ENCODE measurements at places on chromosomes 6 and 20.

DNA sequence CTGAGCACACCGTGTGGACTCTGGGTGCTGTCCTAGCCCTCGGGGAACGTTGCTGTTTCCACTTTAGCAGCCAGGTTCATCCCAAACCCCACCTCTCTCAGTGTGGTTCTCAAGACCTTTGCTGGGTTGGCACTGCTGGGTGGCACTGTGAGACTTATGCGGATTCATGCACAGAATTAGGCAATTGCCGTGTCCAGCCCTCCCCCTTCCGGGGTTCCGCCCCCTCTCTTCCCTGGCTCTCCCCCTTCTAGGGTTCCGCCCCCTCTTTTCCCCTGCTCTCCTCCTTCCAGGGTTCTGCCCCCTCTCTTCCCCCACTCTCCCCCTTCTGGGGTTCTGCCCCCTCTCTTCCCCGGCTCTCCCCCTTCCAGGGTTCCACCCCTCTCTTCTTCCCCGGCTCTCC is 39.8 kb upstream of the SLCO4A1 start:
- DNase-seq = peak; percentile 77

GRCh38 chr20:8061861-8062518 is 42.4 kb upstream of the TMX4 start:
- no peak for DNase-seq

- DNase-seq = no peak
Measured at GRCh38 chr20:49445176-49445575, 37.3 kb downstream of the KCNB1 start.

GRCh38 chr6:81668615-81669047 is 83.8 kb downstream of the TENT5A start:
- DNase-seq = no peak

DNA sequence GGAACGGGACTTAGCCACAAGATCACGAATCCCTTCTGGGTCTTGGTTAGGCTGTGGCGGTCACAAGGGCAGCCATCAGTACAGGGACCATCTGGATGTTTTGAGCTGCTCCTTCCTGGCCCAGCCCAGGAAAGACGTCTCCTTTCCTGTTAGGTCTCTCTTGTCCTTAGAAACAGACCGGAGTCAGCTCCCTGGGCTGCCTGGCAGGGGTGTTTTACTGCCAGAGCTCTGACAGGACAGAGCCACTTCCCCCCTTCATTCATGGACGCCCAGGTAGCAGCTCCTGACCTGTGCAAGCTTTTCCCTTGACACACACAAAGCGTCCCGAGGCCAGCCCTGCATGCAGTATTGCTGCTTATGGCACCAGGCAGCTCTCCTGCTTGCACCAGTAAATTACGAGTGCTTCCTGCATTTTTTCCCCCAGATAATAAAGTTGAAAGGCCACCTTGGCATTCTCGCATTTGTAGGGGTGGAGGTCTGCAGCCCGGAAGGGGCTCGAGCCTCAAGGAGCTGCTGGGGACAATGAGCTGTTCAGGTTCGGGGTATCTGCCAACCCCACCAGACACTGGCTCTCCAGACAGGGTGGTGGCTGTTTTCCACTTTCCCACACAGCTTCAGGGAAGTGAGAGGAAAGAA is 87.4 kb downstream of the NOL4L start:
- no peak for DNase-seq

- peak; percentile 88 for DNase-seq
Measured at GRCh38 chr20:52959125-52959524, 13.0 kb upstream of the TSHZ2 start.

DNA sequence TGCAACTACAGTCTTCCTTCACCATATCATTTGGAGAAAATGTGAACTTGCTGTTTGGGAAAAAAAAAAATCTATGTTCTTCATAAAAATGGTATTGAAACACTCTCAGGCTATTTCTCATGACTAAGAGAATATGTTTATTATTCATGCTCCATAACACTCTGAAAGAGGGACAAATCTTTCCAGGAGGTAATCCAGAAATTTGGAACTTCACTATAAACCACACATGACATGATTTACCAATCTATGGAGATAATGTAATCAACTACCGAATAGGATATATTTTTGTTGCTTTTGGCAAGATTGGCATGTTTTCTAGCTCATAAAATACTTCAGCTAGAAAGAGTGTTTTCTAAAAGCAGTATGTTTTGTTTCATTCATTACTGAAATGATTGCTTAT is 56.3 kb downstream of the THEMIS start:
- no peak for DNase-seq

DNA sequence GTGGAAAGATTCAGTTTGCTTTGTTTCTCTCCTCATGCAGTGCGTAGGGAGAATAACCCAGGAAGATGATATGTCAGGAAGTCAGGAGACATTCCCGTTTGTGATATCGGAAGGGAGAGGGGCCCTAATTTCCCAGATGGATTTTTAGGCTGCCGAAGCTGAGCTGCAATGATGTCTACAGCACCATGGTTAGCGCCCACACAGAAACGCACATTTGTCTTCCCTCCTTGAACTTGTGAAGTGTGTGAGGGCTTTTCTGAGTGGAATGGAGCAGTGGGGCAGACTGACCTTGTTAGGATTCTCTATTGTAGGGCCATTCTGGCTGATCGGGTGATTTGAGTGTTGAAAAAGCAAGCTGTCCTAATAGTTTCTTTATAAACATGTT is 191.3 kb upstream of the ARG1 start:
- DNase-seq = no peak

DNA sequence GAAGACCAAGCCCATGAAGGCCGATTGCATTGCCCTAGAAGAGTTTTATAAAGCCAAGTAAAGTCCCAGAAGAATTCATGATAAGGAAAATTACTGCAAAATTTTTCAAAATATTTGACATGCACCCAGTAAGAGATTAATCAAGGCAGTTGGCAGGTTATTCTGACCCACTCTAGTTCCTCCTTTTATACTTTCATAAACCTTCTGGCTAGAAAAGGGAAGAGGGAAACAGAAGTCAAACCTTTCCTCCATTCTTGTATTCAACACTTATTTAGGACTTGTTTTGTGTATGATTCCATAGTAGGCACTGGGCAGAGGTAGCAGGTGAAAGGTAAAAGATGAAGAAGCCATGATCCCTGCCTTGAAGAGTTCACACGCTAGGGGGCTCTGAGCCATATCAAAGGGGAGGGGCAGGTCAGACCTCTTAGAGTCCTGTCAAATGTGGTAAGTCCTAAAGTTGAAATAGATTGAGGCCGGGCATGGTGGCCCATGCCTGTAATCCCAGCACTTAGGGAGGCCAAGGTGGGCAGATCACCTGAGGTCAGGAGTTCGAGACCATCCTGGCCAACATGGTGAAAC is 85.4 kb downstream of the NDUFAF5 start:
- no peak for DNase-seq

DNA sequence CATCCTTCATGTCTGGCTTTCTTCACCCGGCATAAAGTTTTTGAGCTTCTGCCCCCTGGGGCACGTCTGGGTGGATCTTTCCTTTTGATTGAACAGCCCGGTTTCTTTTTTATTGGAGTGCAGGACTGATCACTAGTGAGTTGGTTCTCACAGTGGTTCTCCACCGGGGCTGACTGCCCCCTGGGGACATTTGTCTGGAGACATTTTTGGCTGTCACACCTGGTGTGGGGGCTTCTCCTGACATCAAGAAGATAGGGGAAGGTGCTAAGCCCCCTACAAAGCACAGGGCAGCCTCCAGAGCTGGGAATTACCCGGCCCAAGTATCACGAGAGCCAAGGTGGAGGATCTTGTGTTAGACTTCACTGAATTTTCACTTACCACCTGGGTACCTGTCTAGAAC is 25.7 kb upstream of the IRF4 start:
- no peak for DNase-seq

- DNase-seq = peak; percentile 69
Measured at GRCh38 chr20:43731469-43731868, 4.7 kb upstream of the GTSF1L start.

GRCh38 chr6:111105578-111105977 is 18.3 kb downstream of the SLC16A10 start:
- peak; percentile 79 for DNase-seq

DNA sequence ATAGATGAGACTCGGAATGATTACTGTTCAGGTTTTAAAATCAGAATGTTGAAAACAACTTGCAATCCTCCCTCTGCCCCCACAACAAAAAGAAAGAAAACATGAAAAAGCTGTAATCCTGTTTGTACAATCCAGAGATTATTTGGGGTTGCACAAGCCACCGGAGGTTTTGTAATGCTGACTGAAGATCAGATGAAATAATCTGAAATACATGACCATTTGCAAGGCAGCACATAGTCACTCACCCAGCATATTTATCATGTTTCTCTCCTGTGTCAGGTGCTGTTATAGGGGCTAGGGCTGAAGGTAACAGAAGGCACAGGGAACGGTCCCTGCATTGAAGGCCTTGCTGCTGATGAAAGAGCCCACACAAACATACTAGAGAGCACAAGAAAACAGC is 85.3 kb downstream of the SIM1 start:
- DNase-seq = no peak

DNA sequence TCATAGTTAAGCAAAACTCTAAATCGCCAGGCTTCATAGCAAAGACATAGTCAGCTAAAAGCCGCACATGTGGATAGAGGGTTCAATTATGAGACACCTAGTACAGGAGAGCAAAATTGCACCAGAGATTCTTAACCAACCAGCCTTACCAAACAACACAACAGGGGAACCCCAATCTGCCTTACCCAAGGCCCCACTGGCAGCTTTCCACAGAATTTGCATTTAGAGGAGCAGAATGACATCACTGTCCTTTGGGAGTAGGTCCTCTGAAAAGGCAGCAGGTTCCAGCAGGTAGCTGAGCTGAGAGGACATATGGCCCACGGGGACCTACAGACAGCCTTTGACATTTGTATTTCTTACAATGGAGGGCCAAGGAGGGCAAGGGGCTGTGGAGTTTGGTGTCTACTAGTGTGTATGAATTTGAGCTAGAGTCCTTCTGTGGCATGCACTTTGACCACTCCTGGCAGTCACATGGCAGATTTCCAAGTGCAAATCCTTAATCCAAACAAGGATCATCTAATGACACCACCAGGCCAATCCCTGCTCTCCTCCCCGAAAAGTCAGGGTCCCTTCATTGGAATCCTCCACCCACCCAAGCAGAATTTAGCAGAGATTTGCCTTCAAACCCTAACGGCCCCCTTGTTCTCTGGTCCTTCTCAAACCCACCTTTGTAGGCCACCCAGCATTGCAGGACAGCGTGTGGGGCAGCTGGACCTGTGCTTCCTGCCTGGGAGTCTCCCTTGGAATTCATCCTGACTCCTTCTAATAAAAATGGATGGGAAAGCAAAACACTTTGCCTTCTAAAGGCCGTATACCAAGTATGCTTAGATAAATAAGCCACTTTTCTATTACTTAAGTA is 171.2 kb upstream of the SUPT3H start:
- peak; percentile 56 for DNase-seq

DNA sequence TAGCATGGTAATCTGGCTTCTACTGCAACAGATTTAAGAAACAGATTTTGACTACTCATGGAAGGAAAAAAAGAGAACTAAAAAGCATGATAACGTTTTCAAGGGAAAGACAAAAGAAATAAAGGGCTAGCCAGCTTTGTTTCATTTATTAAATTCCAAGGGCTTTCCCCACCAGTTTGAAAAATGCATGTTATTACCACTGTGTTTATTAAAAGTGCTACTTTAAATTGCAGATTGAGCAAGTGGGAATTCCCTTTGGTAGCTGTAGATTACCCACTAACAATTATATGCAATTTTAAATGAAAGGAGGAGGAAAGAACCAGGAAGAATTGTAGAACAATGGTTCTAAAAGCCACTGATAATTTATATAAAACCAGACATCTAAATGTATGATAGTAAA is 40.6 kb upstream of the NHSL1 start:
- DNase-seq = no peak

GRCh38 chr6:7750197-7750596 is 24.3 kb downstream of the BMP6 start:
- DNase-seq = no peak

DNA sequence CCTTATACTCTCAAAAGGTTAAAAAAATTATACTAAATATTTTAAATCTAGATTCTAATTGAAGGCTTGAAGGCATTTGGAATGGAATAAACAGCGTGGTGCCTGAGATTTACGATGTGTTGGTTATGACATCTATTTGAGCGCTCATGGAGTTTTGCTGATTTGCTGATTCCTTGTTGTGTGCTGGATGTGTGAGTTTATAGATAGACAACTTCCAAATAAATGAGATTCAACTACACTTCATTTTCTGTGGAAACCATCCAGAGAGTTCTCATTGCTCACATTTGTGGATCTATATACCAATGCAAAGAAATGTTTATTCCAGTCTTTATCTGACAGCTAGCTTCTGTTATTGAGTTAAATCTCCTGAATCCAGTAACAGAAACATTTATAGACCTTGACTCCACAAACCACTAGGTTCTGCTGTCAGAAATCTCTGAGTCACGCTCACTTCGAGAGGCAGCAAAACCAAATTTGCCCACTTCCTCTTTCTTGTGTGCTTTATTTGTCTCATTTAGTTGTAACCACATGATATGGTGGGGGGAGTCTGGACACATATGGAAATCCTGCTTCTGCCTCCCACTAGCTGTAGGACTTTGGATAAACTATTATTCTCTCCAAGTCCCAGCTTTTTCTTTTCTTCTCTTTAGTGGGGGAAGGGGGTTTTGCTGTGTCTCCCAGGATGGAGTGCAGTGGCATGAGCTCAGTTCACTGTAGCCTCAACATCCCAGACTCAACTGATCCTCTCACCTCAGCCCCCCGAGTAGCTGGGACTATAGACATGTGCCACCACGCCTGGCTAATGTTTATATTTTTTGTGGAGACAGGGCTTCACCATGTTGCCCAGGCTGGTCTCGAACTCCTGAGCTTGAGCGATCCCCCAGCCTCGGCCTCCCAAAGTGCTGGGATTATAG is 54.5 kb downstream of the IPCEF1 start:
- DNase-seq = peak; percentile 96

DNA sequence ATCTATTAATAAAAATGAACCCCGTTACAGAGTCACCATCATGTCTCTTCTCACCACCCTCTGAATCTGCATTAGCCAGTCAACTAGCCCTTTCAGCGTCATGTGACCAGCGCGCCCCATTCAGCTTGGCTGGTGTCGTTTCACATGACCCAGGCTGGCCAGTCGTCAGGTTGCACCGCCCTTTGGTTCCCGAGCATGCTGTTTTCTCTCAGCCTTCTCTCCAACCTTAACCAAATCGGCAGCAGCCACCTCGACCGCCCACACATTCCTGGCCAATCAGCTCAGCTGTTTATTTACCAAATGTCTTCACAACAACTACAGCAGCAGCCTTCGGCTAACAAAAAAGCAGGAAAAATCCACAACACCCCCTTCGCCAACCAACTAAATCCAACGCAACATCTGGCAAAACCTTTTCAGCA is 5.6 kb downstream of the SRSF3 start:
- no peak for DNase-seq

- no peak for DNase-seq
Measured at GRCh38 chr6:26008470-26008869, 45.9 kb downstream of the TRIM38 start.

DNA sequence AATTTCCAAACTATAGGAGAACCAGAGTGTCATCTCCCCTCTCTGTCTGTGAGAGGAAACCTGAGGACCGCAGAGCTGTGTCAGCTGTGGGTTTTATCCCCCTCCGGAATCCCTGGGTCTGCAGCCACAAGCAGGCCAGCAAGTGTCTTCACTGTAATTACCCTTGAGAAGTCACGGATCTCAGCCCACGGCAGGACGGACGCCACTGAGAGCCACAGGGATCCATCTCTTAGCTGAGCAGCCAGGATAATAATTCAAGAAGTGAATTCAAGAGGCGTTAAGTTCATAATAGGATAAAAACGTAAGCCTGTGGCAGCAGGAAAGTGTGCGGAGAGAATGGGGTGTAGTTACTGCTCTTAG is 37.0 kb downstream of the DLL1 start:
- no peak for DNase-seq

GRCh38 chr6:55957961-55958422 is 82.6 kb upstream of the BMP5 start:
- DNase-seq = peak; percentile 50

- DNase-seq = no peak
Measured at GRCh38 chr6:105196076-105196475, 16.3 kb upstream of the POPDC3 start.
